ENCODE measurements at places on chromosomes 12 and 14.
A peak's percentile ranks its signal among the peaks of the same experiment; 100 is the strongest.

- H3K27me3 ChIP-seq, result no peaks in the 10 kb centered on the region
- peaks cover 33% of the 10 kb centered on the region for H3K4me1 ChIP-seq
- no peak overlapping the region for H3K4me3 ChIP-seq
- H3K36me3 ChIP-seq, result no peaks in the 10 kb centered on the region
Observed at GRCh38 chr12:11797317-11797913, 147.9 kb downstream of the ETV6 start.

DNA sequence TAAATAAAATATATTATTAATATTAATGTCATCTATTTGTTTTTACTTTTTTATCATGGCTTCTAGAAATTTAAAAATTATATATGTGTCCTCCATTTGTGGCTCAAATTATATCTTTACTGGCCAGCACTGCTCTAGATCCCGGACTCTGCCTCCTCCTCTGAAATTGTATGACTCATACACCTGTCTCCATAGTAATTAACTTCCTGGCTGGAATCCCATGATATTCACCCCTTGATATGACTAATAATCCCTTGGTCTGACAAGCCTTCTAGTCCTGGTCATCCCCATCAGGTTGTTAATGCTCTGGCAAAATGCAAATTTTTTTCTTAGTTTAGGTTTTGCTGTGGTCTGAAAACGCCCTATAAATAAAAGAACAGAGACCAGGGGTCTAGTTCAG is 116.2 kb downstream of the BMP4 start:
- peak overlapping the region; percentile 71 for H3K27ac ChIP-seq
- peak; percentile 82 for DNase-seq
- no peaks in the 10 kb centered on the region for H3K27me3 ChIP-seq
- H3K4me3 ChIP-seq, result peak overlapping the region; percentile 10

DNA sequence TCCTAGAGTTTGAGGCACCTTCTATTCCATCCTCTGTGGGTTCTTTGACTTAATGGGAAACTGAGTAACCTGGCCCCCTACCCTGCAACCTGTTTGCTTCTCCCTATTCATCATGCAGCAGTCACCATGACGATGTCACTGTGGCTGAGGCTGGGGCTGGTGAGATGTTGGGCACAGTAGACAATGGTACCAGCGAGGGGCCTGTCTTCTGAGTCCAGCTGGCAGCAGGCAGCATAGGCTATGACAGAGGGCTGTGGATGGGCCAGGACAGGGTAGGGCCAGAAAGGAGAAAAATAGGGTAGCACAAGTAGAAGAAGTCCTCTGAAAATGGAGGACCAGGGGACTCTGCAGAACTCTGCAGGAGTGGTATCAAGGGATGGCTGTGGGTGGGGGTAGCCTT is 2.0 kb downstream of the CIROP start:
- DNase-seq, result no peak
- H3K27me3 ChIP-seq, result no peaks in the 10 kb centered on the region
- H3K36me3 ChIP-seq, result peaks cover 9% of the 10 kb centered on the region
- no peak overlapping the region for H3K27ac ChIP-seq
- H3K4me3 ChIP-seq, result no peak overlapping the region

DNA sequence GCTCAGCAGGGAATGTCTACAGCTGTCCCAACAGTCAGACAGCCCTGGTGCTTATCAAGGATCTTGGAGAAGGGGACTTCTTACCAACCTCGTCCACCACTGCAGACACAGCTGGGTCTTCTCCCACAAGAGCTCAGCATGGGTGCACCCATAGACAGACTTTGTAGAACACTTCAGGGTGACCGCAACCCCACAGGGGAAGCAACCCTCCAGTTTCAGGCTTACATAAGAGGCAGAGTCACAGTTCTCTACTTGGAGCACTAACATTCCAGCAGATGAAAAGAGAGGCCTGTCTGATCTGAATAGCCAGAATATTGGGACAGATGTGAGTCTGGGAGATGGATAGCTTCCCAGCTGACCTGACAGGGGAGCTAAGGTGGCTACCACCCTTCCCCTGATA is 3.5 kb upstream of the CLEC1A start:
- no peak overlapping the region for H3K27ac ChIP-seq
- no peaks in the 10 kb centered on the region for H3K4me1 ChIP-seq
- no peak for DNase-seq
- no peaks in the 10 kb centered on the region for H3K36me3 ChIP-seq

- H3K27ac ChIP-seq, result no peak overlapping the region
- no peaks in the 10 kb centered on the region for H3K36me3 ChIP-seq
- DNase-seq, result no peak
- no peak overlapping the region for H3K4me3 ChIP-seq
- H3K4me1 ChIP-seq, result peaks cover 28% of the 10 kb centered on the region
- no peaks in the 10 kb centered on the region for H3K27me3 ChIP-seq
Observed at GRCh38 chr14:105483300-105484068, 3.2 kb upstream of the CRIP1 start.

DNA sequence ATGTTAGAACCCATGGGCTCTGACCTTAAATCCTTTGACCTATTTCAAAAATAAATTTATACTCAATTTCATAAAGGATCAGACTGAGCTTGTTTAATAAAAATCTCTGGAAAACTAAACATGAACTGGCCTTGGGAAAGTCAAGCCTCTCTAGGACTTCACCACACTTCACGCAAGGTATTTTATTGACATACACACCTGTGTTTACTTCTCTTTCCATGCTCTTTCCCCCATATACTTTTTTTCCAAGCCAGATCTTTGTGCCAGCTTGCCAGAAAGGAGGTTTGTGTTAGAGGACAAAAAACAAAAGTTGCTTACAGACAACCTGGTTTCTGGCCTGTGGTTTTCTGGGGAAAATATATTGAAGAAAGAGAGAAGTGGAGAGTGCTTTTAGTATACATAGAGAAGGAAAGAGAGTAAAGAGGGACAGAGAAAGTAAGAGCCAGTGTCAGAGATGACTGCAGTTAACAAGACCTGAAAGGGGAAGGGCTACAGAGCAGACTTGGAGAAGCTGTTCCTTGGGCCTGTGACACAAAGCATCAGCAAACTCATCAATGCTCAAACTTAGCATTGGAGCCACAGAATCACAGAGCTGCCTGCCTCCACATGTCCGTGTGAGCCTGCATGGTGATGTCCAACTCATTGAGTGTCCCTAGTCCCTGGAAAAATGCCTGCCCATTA is 77.3 kb upstream of the TMTC2 start:
- H3K4me1 ChIP-seq, result no peaks in the 10 kb centered on the region
- no peak for DNase-seq
- no peak overlapping the region for H3K27ac ChIP-seq
- H3K4me3 ChIP-seq, result no peak overlapping the region
- H3K27me3 ChIP-seq, result no peaks in the 10 kb centered on the region
- H3K36me3 ChIP-seq, result no peaks in the 10 kb centered on the region

GRCh38 chr14:39773387-39774126 is 341.3 kb upstream of the FBXO33 start:
- no peak for DNase-seq
- H3K36me3 ChIP-seq, result no peaks in the 10 kb centered on the region
- H3K4me1 ChIP-seq, result no peaks in the 10 kb centered on the region
- no peak overlapping the region for H3K4me3 ChIP-seq
- no peaks in the 10 kb centered on the region for H3K27me3 ChIP-seq
- no peak overlapping the region for H3K27ac ChIP-seq

Measured in HCT116 (cell line).